ENCODE measurements at places on chromosomes 13 and 19. TPM values are rescaled to one million over a fixed set of nuclear protein-coding genes. Genes with fewer than 3 reads are reported as not detected.
A peak's percentile ranks its signal among the peaks of the same experiment; 100 is the strongest.

Gene KLK14
- total RNA-seq = 0.72 TPM

DNA sequence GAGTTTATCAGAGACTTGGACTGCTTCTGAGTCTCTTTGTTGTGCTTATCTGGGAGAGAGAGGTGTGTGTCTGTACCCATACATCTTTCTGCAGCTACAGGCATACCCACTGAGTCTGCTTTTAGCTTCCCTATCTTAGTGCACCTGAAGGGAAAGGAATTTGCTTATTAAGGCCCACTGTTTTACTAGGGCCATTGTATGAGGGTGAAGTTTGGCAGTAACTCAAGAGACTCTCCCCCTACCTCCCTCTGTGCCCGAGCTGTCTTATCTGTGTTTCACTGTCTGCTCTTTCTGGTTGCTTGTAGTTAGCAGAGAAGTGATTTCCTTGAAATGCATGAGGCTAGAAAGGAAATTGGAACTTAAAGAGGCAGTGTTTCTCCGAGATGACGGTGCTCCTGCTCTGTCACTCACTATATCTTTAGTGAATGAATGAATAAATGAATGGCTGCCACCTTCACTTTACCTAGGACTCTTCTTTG is 678 bp upstream of the CD33 start:
- peak overlapping the region; percentile 57 for H3K27ac ChIP-seq
- peaks cover 29% of the 10 kb centered on the region for H3K4me1 ChIP-seq
- H3K36me3 ChIP-seq = peaks cover 5% of the 10 kb centered on the region
- H3K27me3 ChIP-seq = peaks cover 62% of the 10 kb centered on the region
- H3K4me3 ChIP-seq = peak overlapping the region; percentile 70

DNA sequence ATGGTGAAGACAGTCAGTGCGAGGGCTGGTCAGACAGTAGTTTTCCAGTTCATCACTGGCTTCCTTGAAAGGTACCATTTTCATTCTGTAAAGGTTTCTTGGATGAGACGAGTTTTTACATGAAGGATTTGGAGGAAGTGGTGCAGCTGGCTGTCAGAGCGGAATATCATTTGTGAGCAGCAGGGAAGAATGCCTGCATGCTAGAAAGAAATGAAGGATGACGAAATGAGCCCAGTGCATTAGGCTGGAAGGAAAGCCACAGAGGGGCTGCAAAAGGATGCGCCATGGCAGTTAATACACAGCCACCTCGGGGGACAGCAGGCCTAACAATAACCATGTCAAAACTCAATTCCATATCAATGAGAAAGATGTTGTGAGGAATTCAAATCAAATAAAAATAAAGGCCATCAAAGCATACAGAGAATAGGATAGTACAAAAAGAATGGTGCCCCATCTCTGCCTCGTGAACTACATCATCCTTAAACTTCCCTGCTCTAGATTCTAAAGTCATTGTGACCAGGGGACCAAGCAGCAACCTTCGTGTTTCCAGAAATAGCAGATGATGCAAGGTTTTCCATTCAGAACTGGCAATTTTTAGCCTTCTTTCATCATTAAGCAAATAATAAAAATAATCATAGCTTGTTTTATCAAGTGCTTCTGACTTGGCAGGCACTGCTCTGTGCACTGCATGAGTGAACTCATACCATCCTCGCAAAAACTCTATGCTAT is 504.2 kb downstream of the RFC3 start:
- no peaks in the 10 kb centered on the region for H3K27me3 ChIP-seq
- no peak overlapping the region for H3K27ac ChIP-seq
- H3K4me3 ChIP-seq = no peak overlapping the region
- no peaks in the 10 kb centered on the region for H3K36me3 ChIP-seq
- H3K4me1 ChIP-seq = no peaks in the 10 kb centered on the region

DNA sequence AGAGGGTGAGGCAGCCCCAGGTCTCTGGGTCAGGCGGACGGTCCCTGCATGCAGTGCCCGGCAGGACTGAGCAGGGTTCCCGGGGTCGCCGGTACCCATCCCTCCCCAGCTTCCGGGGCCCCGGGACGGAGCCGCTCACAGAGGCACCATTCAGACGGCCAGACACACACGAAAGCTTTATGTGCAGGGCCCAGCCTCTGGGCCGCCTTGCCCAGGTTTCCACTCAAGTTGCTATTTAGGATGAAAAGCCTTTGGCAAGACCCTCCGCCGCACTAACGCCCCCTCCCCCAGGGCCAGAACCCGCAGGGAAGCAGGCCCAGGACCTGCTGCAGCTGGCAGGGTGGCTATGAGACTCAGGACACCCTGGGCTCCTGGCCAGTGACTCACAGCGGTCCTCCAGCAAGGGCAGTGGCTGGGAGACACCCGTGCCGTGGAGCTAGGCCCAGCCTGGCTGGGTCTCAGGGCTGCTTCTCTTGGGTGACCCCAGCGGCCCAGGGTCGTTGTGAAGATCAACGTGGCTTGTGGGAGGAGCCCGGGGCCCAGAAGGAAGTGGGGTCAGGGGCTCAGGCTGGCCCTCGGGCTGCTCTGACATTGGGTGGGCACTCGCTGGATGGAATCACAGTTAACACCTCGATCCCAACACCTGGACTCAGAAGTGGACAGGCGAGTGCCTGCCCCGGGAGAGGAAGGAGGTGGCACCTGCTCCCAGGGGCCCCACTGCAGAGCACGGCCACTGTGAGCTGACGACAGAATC is 4.8 kb downstream of the C19orf25 start:
- H3K27ac ChIP-seq = no peak overlapping the region
- no peak overlapping the region for H3K4me3 ChIP-seq
- DNase-seq = no peak
- peaks cover 10% of the 10 kb centered on the region for H3K4me1 ChIP-seq
- H3K36me3 ChIP-seq = peaks cover 2% of the 10 kb centered on the region
- peaks cover 7% of the 10 kb centered on the region for H3K27me3 ChIP-seq

DNA sequence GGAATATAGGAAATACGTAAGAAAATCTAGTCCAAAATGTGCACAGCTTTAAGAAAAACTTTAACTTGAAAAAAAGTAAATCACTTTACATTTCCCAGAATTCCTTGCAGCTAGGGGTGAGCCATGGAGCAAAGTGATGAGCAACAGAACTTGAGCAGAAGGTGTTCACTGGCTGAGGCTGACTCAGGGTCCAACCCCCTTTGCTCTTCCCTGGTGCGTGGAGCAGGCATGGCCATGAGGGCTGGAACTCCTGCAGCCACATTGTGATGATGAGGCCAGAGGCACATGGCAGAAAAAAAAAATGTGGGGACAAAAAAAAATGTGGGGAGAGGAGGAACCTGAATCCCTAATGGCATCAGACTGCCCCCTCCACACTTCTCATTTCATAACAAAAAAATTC is 9.9 kb upstream of the PLA2G4C start:
- no peak overlapping the region for H3K27ac ChIP-seq
- no peak for DNase-seq
- H3K36me3 ChIP-seq = peaks cover 32% of the 10 kb centered on the region

Data from activated naive CD8-positive, alpha-beta T cell treated with anti-CD3 and anti-CD28 coated beads, Interleukin-2, amount 10 ng/mL, durations not matched to agents 7 days and 5 days (primary cell).